ENCODE measurements at places on chromosomes 4 and X. TPM values are rescaled to one million over a fixed set of nuclear protein-coding genes. Genes with fewer than 3 reads are reported as not detected.

The AKAP4 gene
- not detected for total RNA-seq

The BTC gene
- total RNA-seq = 0.46 TPM

The MSN gene
- 141 TPM for total RNA-seq

The TCEAL5 gene
- 0.33 TPM for total RNA-seq

The HMX1 gene
- not detected for total RNA-seq

The PRDM8 gene
- total RNA-seq = 0.34 TPM

The TSPAN6 gene
- 4.8 TPM for total RNA-seq

The YY2 gene
- 0.95 TPM for total RNA-seq

The PDGFC gene
- 14.6 TPM for total RNA-seq

The GLRA2 gene
- not detected for total RNA-seq

The RPS6KA6 gene
- total RNA-seq = 0.66 TPM

The TMPRSS11A gene
- total RNA-seq = not detected

The SLC9A6 gene
- 13.4 TPM for total RNA-seq

The TMPRSS11D gene
- total RNA-seq = not detected

The SLC10A7 gene
- 4.1 TPM for total RNA-seq

The HSFX4 gene
- not detected for total RNA-seq

The GABRQ gene
- total RNA-seq = 0.06 TPM

The DMD gene
- 210 TPM for total RNA-seq

The FOXR2 gene
- total RNA-seq = not detected

The ZNF275 gene
- total RNA-seq = 10.1 TPM

The RBM10 gene
- 32.1 TPM for total RNA-seq

The SLC9B1 gene
- 0.67 TPM for total RNA-seq

The RASL11B gene
- 8.4 TPM for total RNA-seq

The MAGEA12 gene
- not detected for total RNA-seq

The HAUS7 gene
- 17.5 TPM for total RNA-seq

The SASH3 gene
- total RNA-seq = 0.57 TPM

The ADH4 gene
- not detected for total RNA-seq

The RAB9B gene
- total RNA-seq = 33.9 TPM

The MAGEA8 gene
- total RNA-seq = not detected

The TAF7L gene
- total RNA-seq = not detected

The SMARCA1 gene
- total RNA-seq = 29.7 TPM

The PAGE5 gene
- total RNA-seq = not detected

The SPATA18 gene
- total RNA-seq = 1.1 TPM

The ZCCHC18 gene
- 0.95 TPM for total RNA-seq

The MAGEC1 gene
- total RNA-seq = not detected

The SMPX gene
- total RNA-seq = 525 TPM

The ANXA10 gene
- not detected for total RNA-seq

The IRAK1 gene
- 21.0 TPM for total RNA-seq

The CENPI gene
- 0.25 TPM for total RNA-seq

The SLC9B2 gene
- 1.3 TPM for total RNA-seq

All from heart right ventricle (tissue), 16 donors.